ENCODE measurements at places on chromosomes 7 and 10.

- DNase-seq: no peak
Observed at GRCh38 chr7:101605611-101606497, 23.2 kb downstream of the MYL10 start.

- DNase-seq: no peak
Observed at GRCh38 chr7:17921857-17922416, 18.4 kb downstream of the SNX13 start.

- no peak for DNase-seq
Observed at GRCh38 chr10:78894841-78895195, 173.9 kb upstream of the ZMIZ1 start.

GRCh38 chr7:122550545-122550944, 148.4 kb downstream of the RNF133 start:
- no peak for DNase-seq

DNA sequence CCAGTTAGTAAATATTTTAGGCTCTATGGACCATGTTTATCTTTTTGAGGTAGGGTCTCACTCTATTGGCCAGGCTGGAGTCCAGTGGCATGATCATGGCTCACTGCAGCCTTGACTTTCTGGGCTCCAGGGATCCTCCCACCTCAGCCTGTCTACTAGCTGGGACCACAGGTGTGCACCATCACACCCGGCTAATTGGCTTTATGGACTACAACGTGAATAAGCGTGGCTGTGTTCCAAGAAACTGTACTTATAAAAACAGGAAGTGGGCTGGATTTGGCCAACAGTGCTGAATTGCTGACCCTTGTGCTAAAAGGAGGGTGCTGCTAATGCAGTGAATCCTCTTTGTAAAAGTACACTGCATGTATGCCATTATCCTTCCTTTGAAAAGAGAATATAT, 111.7 kb upstream of the CDK13 start:
- DNase-seq: no peak

DNA sequence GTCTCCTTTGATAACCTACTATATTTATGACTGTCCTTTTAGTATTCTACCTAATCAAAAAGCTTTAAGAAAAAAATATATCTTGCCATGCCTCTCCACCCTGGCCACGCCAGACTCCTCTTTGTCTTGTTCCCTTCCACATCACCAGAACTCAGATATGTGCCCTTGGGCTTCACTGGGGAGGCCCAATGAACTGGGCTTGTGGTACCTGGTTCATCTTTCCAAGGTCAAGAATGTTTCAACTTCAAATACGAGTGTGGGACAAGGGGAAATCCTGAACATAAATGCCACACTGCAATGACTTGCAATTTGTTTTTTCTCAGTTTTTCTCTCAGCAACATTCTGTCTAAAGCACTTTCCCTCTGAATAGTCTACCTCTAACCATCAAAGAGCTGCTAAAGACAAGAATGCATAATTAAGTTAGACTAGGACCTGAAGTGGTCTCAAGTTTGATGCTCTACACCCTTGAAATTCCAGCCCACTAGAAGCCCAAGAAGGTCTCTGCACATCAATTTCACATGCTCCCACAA, 9.9 kb downstream of the ERCC6 start:
- DNase-seq: no peak

GRCh38 chr7:91776171-91776570, 104.3 kb downstream of the MTERF1 start:
- DNase-seq: no peak

DNA sequence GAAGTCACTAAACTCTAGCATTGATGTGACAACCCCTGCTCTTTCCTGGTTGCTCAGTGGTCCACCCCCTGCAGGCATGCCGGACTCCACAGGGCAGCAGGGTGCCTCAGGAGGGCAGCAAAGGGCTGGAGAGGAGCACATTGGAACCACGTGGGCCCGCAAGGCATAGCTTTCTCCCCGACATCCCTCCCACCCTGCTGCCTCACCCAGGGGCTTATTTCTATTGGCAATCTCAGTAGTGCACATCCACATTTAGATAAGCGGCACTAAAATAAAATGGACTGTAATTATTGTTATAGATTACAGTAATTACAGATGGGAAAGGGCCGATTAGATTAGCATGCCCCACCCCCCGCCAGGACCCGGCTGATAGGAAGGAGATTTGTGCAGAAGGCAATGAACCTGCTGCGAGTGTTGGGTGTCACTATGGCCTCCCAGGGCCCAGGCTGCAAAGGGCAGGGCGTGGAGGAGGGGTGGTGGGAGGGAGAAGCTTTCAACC, 580.1 kb downstream of the GRID1 start:
- no peak for DNase-seq

Measured in SW 1271 (cell line).